ENCODE measurements at places on chromosomes 11 and 22.

DNA sequence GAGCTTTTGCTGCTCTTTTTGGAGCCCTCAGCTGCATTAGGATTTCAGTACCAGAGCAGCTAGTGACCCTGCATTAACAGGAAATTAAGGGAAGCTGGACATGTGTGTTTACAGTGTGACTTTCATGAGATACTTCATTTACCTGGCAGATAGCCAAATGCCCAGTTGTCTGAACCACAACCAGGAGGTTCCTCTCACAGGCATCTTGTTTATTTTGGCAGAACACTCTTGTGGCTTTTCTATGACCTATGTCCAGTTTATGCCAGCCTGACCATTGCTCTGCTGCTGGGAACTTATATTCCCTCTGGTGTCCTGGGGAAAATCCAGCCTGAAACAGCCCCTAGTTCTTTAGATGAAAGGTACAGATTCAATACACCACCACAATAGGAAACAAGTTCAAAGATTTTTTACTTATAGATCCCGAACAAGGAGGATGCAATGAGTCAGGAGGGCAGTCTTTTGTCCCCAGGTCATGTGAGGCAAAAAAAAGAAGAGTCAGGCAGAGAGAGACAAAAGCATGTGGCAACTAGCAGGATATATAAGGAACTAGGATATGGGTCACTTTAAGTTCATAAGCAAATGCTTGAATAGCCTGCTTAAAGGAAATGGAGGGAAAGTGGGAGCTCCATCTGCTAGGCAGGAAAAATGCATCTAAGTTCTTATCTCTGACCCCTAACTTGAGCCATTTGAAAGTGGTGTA lies 379.3 kb downstream of the INSC start:
- DNase-seq = no peak

GRCh38 chr22:36928786-36929535 lies 15.5 kb downstream of the CSF2RB start:
- DNase-seq = no peak

DNA sequence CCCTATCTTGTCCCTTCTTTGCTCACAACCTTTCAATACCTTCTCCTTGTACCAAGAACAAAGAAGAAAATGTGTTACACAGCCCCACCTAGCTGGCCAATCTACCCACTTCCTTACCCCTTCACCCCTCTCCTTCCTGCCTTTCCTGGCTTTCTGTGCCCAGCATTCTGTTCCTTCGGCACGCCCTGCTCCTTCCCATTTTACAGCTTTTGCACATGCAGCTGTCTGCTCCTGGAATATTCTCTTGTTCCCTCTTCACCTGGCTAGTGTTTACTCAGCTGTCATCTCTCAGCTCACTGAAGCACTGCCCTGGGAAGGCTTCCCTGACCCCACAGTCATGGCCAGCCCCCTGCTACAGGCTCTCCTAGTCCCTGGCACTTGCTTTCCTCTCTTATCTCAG lies 30.7 kb downstream of the SERPINH1 start:
- no peak for DNase-seq

DNA sequence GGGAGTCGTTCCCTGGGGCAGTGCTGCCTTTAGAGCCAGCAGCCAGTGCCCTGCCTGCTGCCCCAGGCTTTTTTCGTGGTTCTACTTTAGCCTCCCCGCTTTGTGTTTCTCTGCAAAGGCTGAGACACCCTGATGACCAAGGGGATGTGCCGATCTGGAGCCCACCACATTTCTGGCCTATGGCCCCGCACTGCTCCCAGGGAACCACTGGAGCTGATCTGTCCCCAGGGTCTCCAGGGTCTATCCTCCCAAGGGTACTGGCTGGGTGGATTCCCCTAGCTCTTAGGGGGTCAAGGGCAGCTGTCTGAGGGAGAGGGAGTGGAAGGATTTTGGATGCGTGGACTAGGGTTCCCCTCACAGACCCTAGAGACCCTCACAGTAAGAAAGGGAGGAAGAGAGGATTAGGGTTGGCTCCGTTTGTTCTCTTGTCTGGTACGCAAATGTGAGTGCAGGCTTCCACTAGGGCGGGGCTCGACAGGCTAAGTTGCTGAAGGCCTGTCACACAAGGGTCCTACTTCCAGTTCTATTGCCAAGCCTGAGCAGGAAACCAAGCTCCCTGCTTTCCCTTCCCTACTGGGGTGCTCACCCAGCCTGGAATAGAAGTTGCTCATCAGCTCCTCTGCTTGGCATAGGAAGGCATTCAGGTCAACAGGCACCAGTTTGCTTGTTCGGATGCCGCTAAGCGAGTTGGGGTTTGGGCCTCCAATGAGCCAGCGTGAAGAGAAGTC lies 19.3 kb downstream of the TREH start:
- no peak for DNase-seq

GRCh38 chr11:120500414-120501071 lies 11.0 kb upstream of the GRIK4 start:
- DNase-seq = no peak

Data from brain microvascular endothelial cell (primary cell).